Pericardium fibroblast (primary cell): ENCODE measurements at places on chromosomes 13 and 19. TPM values are rescaled to one million over a fixed set of nuclear protein-coding genes. Genes with fewer than 3 reads are reported as not detected.

Gene ZNF586
- 4.7 and 12.6 TPM in 2 replicates for total RNA-seq

Gene SELENOV
- not detected in 2 replicates for total RNA-seq

Gene CLDN10
- not detected in 2 replicates for total RNA-seq

Gene SPRYD7
- 2.8 and 5.1 TPM in 2 replicates for total RNA-seq
